Prostate gland (tissue), 2 donors: ENCODE measurements at places on chromosomes 3 and 15. TPM values are rescaled to one million over a fixed set of nuclear protein-coding genes. Genes with fewer than 3 reads are reported as not detected.

Gene DGKG
- 1.2 TPM for total RNA-seq

- DNase-seq: no peak
- H3K4me1 ChIP-seq: no peaks in the 10 kb centered on the region
- no peaks in the 10 kb centered on the region for H3K36me3 ChIP-seq
- no peak overlapping the region for H3K27ac ChIP-seq
- H3K4me3 ChIP-seq: no peak overlapping the region
- no peaks in the 10 kb centered on the region for H3K27me3 ChIP-seq
These were observed 1044.5 kb downstream of the TUSC7 start for GRCh38 chr3:117754058-117754457.

DNA sequence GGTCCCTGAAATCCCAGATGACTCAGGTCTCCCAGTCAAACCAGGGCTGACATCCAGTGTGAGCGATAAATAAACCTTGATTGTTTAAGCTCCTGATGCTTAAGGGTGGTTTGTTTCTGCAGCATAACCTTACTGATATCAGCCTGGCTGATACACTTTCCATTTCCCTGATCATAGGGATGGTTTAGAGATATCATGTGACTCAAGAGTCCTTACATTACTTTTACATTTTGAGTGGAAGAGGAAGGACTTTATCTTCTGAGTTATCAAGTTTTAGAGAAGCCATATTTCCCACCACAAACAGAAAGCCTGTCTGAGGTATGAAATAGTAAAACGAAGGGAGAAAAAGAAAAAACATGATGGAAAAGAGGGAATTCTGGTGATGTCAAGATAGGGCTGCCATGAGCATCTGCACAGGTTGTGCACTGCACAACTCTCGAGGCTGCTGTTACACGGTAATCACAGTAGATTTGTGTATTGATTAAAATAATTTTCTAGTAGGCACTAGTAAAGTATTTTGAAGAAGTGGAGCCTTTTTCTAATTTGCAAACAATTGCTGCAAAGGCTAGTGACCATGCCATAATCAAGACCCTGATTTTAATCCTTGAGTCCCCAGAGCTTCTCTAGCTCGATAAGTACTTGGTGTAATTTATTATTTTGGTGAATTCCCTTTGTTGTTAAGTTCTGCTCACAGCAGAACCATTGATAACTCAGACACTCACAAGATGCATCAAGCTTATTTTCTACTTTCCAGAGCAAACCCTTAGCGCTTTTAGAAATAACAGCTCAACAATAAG is 34.1 kb upstream of the FBLN2 start:
- DNase-seq: no peak
- H3K27ac ChIP-seq: no peak overlapping the region
- H3K4me1 ChIP-seq: no peaks in the 10 kb centered on the region
- H3K36me3 ChIP-seq: no peaks in the 10 kb centered on the region
- H3K27me3 ChIP-seq: no peaks in the 10 kb centered on the region

GRCh38 chr3:139756529-139757103 is 78.8 kb upstream of the NMNAT3 start:
- no peak overlapping the region for H3K4me3 ChIP-seq
- DNase-seq: no peak
- no peaks in the 10 kb centered on the region for H3K36me3 ChIP-seq

GRCh38 chr15:45111390-45112142 is 2.4 kb downstream of the DUOX2 start:
- no peak overlapping the region for H3K27ac ChIP-seq
- no peaks in the 10 kb centered on the region for H3K36me3 ChIP-seq
- peaks cover 44% of the 10 kb centered on the region for H3K27me3 ChIP-seq
- no peak overlapping the region for H3K4me3 ChIP-seq
- no peak for DNase-seq

DNA sequence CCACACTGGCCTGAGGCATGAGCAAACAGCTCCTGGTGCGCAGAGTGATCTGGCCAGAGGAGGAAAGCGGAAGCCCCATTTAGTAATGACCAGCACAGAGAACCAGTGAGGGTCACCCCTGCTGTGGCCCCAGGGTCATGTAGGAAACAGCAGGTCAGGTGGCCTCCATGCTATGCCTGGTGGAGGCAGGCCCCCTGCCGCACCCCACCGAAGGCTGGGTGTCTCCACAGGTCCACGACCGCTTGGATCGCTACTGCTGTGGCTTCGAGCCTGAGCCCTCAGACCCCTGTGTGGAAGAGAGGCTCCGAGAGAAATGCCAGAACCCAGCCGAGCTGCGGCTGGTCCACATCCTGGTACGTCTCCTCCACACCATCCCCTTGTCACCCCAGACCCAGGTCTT is 52.6 kb downstream of the POMGNT2 start:
- no peak overlapping the region for H3K4me3 ChIP-seq
- H3K4me1 ChIP-seq: no peaks in the 10 kb centered on the region
- H3K36me3 ChIP-seq: no peaks in the 10 kb centered on the region
- H3K27me3 ChIP-seq: no peaks in the 10 kb centered on the region
- no peak for DNase-seq
- no peak overlapping the region for H3K27ac ChIP-seq

DNA sequence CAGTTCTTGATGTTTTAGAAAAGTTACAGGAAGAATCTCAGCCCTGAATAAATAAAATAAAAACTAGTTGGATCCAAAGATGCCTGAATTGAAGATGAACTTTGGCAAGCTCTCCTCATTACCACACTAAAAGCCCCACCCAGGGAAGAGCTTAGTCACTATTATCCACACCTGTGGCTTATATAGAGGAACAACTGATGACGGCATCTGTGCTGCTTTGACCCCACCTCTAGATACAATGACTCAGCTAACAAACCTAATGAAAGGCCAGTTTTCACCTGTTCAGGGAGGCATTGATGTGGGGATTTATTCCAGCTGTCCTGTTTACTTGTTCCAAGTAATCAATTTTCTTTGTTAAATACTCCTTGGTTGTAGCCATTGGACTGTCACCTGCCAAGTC is 604.7 kb upstream of the EPHA6 start:
- DNase-seq: no peak
- no peaks in the 10 kb centered on the region for H3K36me3 ChIP-seq
- no peaks in the 10 kb centered on the region for H3K27me3 ChIP-seq
- H3K4me1 ChIP-seq: no peaks in the 10 kb centered on the region

- H3K4me3 ChIP-seq: no peak overlapping the region
- no peaks in the 10 kb centered on the region for H3K36me3 ChIP-seq
- no peaks in the 10 kb centered on the region for H3K27me3 ChIP-seq
- H3K27ac ChIP-seq: no peak overlapping the region
- no peaks in the 10 kb centered on the region for H3K4me1 ChIP-seq
- DNase-seq: no peak
These were observed 10.1 kb downstream of the VPS13C start for GRCh38 chr15:62050115-62050514.

Gene SLC12A8
- 6.5 TPM for total RNA-seq

- no peak overlapping the region for H3K4me3 ChIP-seq
- H3K27me3 ChIP-seq: no peaks in the 10 kb centered on the region
- no peaks in the 10 kb centered on the region for H3K36me3 ChIP-seq
- DNase-seq: no peak
- peaks cover 5% of the 10 kb centered on the region for H3K4me1 ChIP-seq
- H3K27ac ChIP-seq: no peak overlapping the region
These were observed 28.9 kb downstream of the POLR2M start for GRCh38 chr15:57735431-57735830.

- H3K27me3 ChIP-seq: no peaks in the 10 kb centered on the region
- no peaks in the 10 kb centered on the region for H3K36me3 ChIP-seq
- DNase-seq: no peak
- H3K27ac ChIP-seq: no peak overlapping the region
- no peaks in the 10 kb centered on the region for H3K4me1 ChIP-seq
These were observed 17.3 kb downstream of the CD200 start for GRCh38 chr3:112350018-112350810.

DNA sequence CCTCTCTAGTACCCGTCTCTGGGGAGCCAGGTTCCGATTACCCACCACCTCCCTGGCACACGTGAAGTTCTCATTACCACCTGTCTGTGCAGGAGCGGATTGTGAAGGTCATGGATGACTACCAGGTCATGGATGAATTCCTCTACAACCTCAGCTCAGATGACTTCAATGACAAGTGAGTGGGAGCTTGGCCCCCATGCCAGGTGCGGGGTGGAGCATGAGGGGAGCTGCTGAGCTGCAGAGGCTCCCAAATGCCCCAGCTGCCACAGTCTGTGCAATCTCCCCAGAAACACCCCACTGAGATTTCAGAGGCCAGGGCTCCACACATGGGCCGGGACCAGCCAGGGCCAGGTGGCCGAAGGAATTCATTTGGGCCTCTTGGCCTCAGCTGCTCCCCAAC is 34.3 kb downstream of the DNAH1 start:
- no peak overlapping the region for H3K27ac ChIP-seq
- no peak overlapping the region for H3K4me3 ChIP-seq
- no peaks in the 10 kb centered on the region for H3K4me1 ChIP-seq
- no peak for DNase-seq
- H3K36me3 ChIP-seq: no peaks in the 10 kb centered on the region

GRCh38 chr3:61300006-61300380 is 48.7 kb upstream of the FHIT start:
- H3K4me1 ChIP-seq: no peaks in the 10 kb centered on the region
- H3K36me3 ChIP-seq: no peaks in the 10 kb centered on the region
- no peak overlapping the region for H3K27ac ChIP-seq
- no peak for DNase-seq

- no peak overlapping the region for H3K27ac ChIP-seq
- H3K4me3 ChIP-seq: no peak overlapping the region
- no peak for DNase-seq
- H3K27me3 ChIP-seq: no peaks in the 10 kb centered on the region
- H3K4me1 ChIP-seq: no peaks in the 10 kb centered on the region
- peaks cover 4% of the 10 kb centered on the region for H3K36me3 ChIP-seq
These were observed 50.6 kb downstream of the SMARCC1 start for GRCh38 chr3:47731061-47731460.

- H3K27ac ChIP-seq: peak overlapping the region; percentile 80
- H3K36me3 ChIP-seq: no peaks in the 10 kb centered on the region
- H3K27me3 ChIP-seq: no peaks in the 10 kb centered on the region
- no peak for DNase-seq
- peaks cover 5% of the 10 kb centered on the region for H3K4me1 ChIP-seq
- peak overlapping the region; percentile 94 for H3K4me3 ChIP-seq
These were observed 641 bp downstream of the OPA1 start for GRCh38 chr3:193593668-193594030.

Gene KCNAB1
- 5.2 TPM for total RNA-seq

DNA sequence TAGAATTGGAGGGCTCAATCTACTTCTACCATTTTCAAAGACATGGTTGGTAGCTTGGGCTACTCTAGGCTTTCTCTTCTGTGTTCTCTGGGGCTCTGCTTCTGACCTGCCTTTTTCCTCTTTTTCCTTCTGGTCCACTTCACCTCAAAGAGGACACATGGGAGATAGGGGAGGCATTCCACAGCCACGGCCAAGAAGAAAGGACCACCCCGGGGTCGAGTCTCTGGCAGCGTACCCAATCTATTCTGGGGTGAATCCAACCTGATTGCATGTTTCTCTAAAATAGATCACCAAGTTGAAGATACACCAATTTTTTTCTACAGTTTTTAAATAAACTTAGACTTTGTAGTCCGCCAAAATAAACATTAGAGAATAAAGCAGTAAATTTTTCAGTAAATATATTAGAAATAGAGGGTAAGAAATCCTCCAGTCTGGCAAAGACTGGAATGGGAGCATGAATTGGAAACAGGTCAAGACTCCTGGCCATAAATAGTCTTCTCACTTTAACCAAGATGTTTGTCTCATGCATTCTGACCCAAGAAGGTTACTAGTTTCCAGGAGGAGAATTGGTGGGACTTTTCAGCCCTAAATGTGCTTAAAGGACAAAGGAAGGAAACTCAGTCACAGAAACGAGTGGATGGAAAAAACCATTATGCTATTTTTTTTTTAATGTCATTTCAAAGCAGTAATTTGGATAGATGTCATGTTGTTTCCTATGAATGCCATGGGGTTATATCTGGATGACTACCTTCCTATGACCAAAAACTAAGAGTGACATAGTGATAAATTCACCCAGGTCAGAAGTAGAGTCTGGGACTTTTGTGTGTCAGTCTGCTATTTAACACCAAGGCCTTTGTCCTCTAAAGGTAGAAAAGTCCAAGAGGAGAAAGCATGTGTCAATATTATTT is 71.3 kb upstream of the PHLDB2 start:
- no peaks in the 10 kb centered on the region for H3K36me3 ChIP-seq
- H3K27ac ChIP-seq: no peak overlapping the region
- no peak for DNase-seq
- H3K27me3 ChIP-seq: no peaks in the 10 kb centered on the region
